Sciatic nerve (tissue), 2 donors: ENCODE measurements at places on chromosomes 4 and X. TPM values are rescaled to one million over a fixed set of nuclear protein-coding genes. Genes with fewer than 3 reads are reported as not detected.

DNA sequence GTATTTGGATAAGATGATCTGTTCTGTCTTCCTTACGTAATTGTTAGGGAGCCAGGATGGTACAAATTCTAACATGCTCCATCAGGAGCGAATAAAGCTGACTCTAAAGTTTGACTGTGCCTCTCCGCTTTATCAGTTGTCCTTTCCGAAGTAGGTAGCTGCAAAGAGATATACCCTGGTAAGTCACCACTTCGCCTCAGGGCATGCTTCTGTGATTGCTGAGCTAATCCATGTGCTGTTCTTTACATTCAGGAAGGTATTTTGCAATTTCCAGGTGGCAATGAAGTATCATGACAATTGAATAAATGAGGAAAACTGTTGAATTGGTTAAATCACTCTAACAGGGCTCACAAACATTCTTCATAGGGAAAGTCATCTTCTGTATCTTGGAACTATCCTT is 38.9 kb downstream of the KIT start:
- no peak for DNase-seq

USP17L19 gene
- not detected for total RNA-seq

GRCh38 chr4:76301068-76301774 is 5.3 kb upstream of the STBD1 start:
- no peak for DNase-seq

DNA sequence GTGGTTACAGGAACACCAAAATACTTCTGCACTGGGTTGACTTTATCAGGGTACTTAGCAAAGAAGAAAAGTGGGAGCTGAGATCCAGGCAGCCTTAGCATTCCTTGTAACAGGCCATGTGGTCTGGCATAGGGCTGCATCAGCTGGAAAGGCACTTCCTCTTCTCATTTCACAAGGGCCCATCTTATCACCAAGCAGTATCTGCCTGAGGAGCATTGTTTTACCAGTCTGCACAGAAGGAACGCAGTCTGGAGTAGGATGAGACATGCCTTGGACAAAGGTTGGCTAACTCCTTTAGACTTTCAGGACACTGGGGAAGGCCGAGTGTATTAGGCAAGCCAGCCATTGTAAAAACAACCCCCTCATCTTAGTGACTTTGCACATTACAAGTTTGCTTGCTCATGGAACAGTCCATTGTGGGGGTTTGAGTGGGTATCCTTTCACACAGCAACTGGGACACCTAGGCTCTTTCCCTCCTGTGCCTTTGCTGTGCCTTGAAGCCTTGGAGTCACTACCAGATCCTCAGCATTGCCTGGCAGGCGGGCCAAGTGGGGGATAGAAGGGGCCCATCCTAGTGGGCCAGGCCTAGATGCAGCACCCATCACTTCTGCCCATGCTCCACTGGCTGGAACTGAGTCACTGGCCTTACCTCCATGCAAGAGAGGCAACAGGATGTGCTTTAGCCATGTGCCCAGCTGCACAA is 4.6 kb downstream of the SUV39H1 start:
- DNase-seq: no peak

WDR13 gene
- 124 TPM for total RNA-seq

GRCh38 chr4:146159384-146160058 is 16.0 kb upstream of the LSM6 start:
- no peak for DNase-seq

GRCh38 chr4:7128644-7129043 is 60.8 kb upstream of the GRPEL1 start:
- DNase-seq: no peak

HPGDS gene
- 4.7 TPM for total RNA-seq

GPR50 gene
- not detected for total RNA-seq

GPRASP1 gene
- total RNA-seq: 26.7 TPM

GRCh38 chrX:129769467-129770154 is 10.1 kb upstream of the SASH3 start:
- DNase-seq: no peak

GRCh38 chr4:174135530-174135929 is 147.9 kb downstream of the FBXO8 start:
- DNase-seq: no peak

- no peak for DNase-seq
These were observed 48.1 kb downstream of the DCLK2 start for GRCh38 chr4:150126201-150126863.

GRCh38 chr4:152110780-152111179 is 350.0 kb upstream of the GATB start:
- DNase-seq: no peak

- DNase-seq: no peak
These were observed 26.1 kb downstream of the SMARCA5 start for GRCh38 chr4:143539670-143540023.

- no peak for DNase-seq
These were observed 306.6 kb downstream of the PPP3CA start for GRCh38 chr4:101040776-101041175.

MAGEB10 gene
- total RNA-seq: not detected

FAM47A gene
- not detected for total RNA-seq

DNA sequence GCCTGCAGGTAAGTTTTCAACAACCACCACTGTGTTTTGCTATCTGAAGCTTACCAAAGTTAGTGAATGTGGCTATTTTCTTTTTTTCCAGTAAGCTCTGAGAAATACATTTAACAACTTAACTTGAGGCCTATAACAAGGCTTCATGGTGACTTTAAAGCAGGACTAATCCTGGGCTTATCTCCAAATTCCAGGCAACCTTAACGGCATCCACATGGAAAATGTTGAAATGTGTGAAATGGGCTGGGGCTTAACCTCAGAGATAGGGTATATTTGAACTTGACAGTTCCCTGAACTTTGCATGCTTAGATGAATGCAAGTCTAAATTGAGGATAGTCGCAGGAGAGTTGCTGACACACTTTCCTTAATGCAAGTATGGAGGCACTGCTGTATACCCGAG is 539.2 kb downstream of the GALNTL6 start:
- no peak for DNase-seq

CXCL8 gene
- total RNA-seq: 33.0 TPM

EFHC2 gene
- total RNA-seq: 2.0 TPM

DNA sequence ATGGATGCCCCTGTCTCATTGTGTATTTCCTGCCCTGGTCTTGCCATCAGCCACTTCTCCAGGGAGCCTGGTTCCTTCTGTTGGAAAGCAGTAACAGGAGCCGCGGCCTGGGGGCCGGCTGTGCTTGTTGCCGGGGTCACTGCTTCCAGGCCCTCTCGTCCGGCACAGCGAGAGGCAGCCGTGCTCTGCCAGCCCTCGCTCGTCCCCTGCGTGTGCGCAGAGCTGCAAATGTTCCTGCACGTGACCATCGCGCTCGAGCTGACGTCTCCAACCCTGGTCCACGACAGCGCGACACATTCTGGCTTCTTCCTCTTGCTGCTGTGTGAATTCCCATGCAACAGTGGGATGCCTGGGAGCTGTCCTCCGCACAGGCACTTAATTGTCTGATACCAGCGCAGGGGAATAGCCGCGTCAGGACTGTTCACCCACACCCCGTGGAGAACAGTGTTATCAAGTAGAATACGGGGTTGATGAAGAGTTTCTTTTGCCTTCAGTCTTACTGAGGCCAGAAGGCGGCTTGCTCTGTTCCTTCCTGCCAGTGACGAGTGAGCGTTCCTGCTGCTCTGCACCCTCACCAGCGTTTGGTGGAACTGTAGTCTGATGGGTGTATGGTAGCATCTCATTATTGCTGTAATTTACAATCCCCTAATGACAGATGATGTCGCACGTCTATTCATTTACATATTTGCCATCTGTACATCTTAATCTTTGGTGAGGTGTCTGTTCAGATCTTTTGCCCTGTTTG is 12.3 kb downstream of the PDE6B start:
- no peak for DNase-seq

- DNase-seq: no peak
These were observed 221.5 kb downstream of the PCDH18 start for GRCh38 chr4:137310593-137311490.

ITIH6 gene
- total RNA-seq: not detected

- DNase-seq: no peak
These were observed 121.8 kb downstream of the TSPAN5 start for GRCh38 chr4:98536631-98537030.

DNA sequence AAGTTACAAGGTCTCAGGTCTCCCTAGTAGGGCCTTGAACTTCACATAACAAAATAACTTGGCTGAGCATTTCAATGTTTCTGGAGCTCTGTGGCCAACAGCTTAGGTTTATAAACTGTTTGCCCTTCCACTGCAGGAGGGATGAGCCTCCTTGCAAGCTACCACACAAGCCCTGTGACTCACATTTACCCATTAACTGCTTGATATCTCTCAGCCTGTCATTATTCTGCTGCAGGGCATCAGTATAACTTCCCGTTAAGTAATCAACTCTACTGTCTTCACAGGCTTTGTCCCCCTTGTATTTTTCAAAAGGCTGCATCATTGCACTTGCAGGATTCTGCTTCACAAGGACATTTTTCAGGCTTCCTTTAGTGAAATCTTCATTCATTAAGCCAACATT is 151.7 kb upstream of the CXCL13 start:
- no peak for DNase-seq

NEUROG2 gene
- not detected for total RNA-seq

DNA sequence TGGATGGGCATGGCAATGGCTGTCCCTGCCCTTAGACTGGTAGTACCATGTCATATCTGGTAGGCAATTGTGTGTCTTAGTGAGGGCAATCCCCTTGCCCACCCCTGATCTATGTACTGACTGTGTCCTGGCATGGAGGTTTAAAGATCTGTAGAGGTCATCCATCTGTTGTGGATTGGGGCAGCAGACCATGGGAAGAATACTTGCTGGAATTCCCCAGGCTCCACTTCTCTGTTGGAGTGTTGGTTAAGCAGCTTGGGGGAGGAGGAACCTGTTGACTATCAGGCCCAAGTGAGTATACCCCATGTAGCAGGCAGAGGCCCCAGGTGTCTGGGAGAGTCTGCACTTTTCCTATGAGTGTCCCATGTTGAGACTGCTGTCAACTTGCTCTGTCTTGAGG is 246.7 kb upstream of the DIPK2B start:
- DNase-seq: no peak

GRCh38 chr4:8788174-8788573 is 83.5 kb downstream of the HMX1 start:
- no peak for DNase-seq
